ENCODE measurements at places on chromosomes 11 and 22.

DNA sequence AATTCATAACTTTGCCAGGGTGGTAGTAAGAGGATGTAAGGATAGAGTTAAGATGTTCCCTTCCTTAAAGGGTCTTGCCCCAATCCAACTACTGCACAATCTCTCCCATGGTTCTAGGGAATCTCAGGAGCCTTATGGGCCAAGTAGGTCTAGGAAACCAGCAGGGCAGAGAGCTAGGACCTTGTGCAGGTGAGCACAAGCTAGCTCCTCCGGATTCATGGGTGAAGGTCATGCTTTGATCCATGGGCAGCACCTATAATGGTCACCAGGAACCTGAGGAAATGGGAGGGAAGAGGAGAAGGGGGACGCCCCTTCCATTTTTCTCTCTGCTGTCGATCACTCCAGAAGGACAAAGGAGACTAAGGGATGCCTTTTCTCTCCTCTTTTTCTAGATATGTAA, 16.8 kb downstream of the KCNJ11 start:
- no peak for DNase-seq

GRCh38 chr22:38017272-38017920, 33.0 kb upstream of the SOX10 start:
- peak; percentile 40 for DNase-seq

GRCh38 chr11:8886322-8886721, 24.7 kb upstream of the AKIP1 start:
- no peak for DNase-seq

- no peak for DNase-seq
Observed at GRCh38 chr11:1358286-1358685, 31.4 kb upstream of the BRSK2 start.

DNA sequence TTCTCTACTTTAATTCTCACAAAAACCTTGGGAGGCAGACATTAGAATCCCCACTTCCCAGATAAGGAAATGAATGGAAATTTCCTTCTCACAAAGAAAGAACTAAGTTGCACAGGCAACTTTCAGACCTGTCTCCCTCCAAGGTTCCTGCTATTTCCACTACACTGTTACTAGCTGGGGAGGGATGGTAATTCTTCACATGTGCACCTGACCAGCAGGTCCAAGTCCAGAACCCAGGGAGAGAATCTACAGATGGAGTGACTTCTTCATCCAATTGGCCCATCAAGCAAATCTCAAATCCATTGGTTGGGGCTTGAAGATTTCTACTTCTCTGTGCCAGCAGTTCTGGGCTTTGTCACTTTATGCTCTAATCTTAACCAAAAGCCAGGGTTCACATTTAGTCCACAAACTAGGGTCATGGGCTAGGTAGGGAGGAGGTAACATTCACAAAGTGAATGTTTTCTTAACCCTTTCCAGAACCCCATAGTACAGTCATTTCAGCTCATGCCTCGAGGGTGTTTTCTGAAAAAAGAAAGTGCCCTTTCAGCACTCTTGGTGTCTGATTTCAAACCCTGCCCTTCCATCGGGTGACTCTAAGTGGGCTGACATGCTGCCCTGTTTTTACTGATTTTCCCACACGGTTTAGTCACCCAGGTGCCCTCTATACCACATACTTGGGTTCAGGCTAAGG, 2.7 kb downstream of the POU2AF1 start:
- DNase-seq, result no peak

- no peak for DNase-seq
Observed at GRCh38 chr11:45354976-45355705, 69.0 kb upstream of the SYT13 start.

DNA sequence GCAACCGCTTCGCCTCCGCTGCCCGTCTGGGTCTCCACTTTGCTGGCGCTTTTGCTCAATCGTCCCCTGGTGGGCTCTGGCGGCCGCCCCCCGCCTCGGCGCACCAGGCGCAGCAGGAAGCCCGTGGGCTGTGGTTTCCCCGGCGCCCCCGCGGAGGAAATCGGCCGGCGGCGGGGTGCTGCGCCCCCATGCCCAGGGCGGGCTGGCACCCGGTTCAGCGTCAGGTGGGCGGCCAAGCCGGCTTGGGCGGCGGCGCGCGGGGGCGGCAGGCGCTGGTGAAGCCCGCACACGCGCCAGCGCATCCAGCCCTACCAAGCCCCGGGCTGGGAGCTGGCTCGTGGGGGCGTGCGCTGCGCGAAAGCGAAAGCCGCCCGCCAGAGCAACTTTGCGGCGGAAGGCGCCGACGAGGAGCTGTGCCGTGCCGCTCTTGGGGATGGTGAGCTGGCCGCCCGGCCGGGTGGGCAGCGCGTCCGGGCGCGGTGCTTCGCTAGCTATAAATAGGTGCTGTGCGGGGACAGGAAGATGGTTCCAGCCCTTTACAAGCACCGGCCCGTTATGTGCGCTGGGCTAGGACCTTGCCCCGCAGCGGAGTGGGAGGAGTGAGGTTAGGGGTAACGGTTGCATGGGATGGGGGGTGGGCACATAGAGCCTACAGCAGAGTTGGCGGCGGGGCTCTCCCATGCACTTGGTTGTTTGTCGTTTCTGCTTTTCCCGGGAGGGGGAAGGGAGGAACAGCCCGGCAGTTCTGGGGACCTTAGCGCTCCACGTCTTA, 25.0 kb upstream of the SUSD2 start:
- peak; percentile 47 for DNase-seq

DNA sequence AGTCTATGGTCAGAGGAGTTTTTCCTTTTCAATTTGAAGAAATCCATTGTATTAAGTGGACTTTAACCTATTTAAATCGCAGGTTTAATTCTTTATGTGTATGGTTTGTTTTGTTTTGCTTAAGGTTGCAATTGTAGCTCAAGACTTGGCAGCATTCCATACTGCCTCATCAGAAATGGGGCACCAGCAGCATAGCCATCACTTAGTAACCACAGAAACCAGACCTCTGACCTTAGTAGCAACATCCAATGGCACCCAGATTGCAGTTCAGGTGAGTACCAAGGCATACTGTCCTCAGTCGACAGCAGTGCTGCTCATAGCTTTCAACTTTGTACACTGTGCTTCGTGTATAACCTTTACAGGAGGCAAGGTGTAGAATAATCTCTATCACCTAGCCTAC, 48.4 kb upstream of the WEE1 start:
- DNase-seq, result no peak

- DNase-seq, result no peak
Observed at GRCh38 chr11:3810951-3811350, 2.6 kb downstream of the PGAP2 start.

GRCh38 chr11:27740362-27741013, 40.2 kb upstream of the BDNF start:
- DNase-seq, result no peak

DNA sequence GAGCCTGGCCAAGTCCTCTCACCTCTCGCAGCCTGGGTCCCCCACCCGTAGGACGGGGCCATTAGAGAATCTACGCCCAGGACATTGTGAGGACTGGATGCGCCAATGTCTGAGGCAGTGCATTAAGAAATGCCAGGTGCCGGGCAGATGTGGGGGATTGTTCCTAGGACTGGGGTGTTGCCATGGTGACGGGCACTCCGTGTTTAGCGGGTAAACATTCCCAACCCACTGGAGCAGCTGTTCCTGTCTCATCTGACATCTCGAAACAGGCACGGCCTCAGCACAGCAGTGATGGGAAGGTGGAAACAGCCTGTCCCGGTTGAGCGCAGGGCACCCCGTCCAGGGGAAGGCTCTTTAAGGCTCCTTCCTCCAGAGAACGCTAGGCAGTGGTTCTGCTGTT, 99.6 kb upstream of the RTL6 start:
- DNase-seq, result no peak

DNA sequence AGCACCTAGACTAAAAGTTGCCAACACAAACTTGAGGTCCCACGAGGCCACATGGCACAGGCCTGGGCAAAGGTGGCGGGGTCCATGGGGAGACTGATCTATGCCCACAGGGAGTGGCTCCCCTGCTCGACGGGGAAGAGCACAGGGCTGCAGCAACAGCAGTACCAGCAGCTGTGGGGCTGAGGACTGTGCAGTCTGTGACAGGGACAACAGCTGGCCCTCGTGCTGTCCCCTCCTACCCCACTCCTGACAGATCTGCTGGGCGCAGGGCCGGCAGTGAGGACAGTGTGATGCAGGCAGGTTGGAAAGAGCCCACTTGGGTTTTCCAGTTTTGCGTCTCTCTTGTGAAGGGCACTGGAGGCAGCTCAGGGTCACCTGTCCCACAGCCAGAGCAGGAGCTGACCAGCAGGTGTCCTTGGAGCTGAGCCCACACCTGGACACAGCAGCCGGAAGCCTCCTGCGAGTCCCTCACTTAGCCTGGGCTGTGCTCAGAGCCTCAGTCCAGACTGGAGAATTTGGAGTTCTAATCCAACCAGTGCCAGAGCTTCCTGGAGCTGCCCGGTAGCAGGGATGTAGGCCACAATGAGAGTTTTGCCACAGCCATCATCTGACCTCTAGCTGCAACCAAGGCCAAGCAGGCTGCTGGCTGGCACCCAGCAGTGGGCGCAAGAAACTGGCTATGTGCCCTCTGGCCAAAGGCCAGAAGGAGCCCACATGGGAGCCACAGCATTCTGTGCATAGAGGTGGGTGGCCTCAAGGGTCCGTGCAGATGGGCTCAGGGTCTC, 3.6 kb upstream of the GAS2L1 start:
- DNase-seq, result no peak

GRCh38 chr11:33920838-33921613, 29.1 kb upstream of the LMO2 start:
- no peak for DNase-seq

GRCh38 chr22:20866736-20867135, 7.9 kb downstream of the SNAP29 start:
- no peak for DNase-seq

- peak; percentile 51 for DNase-seq
Observed at GRCh38 chr11:130070846-130071200, 1.1 kb downstream of the APLP2 start.

- no peak for DNase-seq
Observed at GRCh38 chr11:36053862-36054261, 110.0 kb downstream of the LDLRAD3 start.

GRCh38 chr22:17780116-17780740, 6.0 kb upstream of the BID start:
- DNase-seq, result no peak

DNA sequence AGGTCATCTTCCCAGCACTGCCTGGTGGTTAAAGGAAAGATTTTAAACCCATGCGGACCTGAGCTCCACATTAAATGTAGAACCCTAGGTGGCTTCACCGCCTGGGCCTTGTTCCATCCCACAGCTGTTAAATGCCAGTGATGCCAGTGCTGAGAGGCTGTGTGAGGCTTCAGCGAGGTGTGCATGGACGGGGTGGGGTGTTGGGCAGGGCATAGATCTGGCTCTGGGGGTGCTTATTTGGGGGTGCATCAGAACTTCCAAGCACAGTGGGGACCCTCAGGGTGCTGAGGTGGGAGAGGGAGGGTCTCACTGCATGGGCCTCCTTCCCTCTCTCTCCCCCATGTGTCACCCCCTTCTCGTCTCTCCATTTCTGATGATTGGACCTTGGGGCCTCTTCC, 90.1 kb upstream of the B3GAT1 start:
- DNase-seq, result no peak

- no peak for DNase-seq
Observed at GRCh38 chr11:1411301-1411700, 21.6 kb downstream of the BRSK2 start.

DNA sequence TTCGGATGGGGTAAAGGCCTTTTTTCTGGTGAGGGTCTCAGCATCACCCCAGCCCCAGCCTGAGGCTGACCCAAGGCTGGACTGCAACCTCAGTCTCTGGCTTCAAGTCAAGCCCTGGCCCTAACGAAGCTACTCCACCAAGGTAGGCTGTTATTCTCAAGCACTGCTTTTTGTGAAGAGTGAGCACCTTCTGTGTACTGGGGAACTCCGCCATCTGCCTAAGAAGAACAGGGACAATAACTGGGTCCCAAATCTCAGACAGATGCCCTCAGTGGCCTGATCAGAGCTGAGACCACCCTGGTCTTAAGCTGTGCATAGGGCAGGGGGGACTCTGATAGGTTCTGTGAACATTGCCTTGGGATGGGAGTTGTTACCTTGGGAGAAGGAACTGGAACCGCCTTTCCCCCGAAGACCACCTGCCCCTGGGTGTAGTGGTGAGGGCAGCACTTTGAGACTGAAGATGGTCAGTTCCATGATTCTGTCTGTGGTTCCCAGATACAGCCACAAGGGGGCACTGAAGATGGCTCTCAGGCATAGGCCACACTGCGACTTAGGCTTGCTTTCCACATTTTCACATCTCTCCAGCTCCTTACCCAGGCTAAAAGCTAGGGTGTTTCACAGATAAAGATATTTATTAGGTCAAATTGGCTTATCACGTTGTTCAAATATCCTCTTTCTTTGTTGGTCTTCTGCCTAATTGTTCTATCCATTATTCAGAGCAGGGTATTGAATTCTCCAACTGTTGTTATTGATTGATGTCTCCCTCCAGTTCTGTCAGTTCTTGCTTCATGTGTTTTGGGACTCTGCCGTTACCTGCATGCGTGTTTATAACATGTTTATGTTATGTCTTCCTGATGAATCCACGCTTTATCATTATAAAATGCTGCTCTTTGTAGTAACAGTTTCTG, 11.8 kb upstream of the UVRAG start:
- DNase-seq, result peak; percentile 79

DNA sequence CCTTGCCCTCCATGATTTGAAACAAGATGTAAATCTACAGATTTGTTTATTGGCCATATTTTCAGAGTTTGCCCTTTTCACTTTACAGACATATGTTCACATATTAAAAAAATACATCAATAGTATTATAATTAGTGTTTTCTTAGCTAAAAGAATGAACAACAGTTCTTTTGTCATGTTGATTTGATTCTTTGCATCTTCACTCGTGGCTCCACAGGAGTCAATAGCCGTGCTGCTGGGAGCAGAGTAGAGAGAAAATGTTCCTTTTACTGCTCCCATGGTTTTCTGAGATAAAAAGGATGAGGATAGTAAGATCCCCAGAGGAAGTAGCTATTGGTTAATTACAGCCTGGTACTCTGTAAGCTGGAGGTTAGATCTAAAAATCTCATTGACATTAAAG, 151.2 kb downstream of the PGR start:
- DNase-seq, result no peak

DNA sequence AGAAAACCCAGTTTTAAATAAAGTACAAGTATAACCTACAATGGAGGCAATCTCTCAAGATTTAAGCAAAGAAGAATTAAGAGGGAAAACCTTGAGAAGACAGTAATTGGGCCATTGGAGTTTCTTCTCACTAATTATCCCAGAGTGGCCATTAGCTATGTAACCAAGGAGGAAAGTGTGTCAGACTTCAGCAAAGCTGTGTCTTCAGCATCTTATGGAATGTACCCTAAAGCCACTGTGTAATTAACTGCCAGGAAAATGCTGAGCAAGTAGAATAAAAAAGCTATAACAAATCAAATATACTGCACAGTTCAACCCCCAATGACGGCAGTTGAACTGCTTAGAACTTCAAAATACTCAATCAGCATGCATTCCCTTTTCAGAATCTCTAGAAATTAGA, 261.6 kb downstream of the TTC28 start:
- DNase-seq, result no peak

DNA sequence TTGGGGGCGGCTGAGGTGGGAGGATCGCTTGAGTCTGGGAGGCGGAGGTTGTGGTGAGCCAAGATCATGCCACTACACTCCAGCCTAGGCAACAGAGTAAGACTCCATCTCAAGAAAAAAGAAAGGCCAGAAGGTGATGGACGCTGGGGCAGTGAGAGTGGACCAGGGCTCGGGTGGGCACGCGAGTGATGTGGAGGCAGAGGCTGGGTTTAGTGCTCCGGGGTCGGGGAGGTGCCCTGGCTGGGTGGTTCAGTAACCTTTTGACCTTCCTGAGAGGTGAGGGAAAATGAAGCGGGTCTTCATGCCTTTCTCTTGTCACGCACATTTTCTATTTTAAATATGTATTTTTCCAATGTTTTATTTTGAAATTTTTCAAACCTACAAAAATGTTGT, 45.1 kb downstream of the ST14 start:
- no peak for DNase-seq

Measured in Kasumi-1 (cell line).